Right hindlimb (tissue), 1 donor: ENCODE measurements at places on chromosomes 5 and 9.

GRCh38 chr5:32298059-32298415 lies 14.7 kb downstream of the MTMR12 start:
- DNase-seq, result no peak

- no peak for DNase-seq
These were observed 33.5 kb upstream of the FST start for GRCh38 chr5:53446908-53447307.

- DNase-seq, result no peak
These were observed 146.3 kb upstream of the FSTL4 start for GRCh38 chr5:133758641-133759040.

DNA sequence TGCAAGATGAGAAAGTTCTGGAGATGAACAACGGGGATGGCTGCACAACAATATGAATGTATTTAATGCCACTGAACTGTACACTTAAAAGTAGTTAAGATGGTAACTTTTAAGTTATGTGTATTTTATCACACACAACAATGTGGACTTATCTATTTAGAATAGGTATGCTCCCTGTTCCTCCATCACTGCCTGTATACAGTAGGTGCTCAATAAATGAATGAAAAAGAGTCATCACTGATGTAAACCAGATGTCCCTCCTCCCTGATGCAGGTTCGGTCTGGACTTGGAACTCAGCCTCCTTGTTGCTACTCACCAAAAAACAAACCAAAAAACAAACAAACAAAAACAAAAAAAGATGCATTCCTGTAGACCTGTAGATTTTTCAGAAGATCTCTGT lies 65.9 kb upstream of the BOD1 start:
- no peak for DNase-seq

- no peak for DNase-seq
These were observed 48.5 kb downstream of the MFAP3 start for GRCh38 chr5:154087260-154087659.

DNA sequence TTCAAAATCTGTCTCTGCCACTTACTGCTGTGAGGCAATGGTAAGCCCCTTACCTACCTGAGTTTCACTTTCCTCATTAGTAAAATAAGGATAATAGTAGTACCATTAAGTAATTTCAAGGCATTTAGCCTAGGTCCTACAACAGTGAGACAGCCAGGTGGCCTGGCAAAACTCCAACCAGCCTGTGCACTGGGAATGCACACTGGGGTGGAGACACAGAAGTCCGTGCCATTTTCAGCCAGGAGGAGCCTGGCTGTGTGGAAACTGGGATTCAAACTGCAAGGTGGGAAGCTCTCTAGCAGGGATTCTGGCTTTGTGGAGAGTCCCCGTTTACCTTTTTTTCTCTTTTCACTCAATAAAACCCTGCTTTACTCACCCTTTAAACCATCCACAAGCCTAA lies 630.4 kb downstream of the PRELID2 start:
- DNase-seq, result no peak

GRCh38 chr9:116066221-116066620 lies 87.4 kb upstream of the PAPPA start:
- DNase-seq, result no peak

- no peak for DNase-seq
These were observed 24.6 kb upstream of the IFNK start for GRCh38 chr9:27499451-27499850.

- DNase-seq, result no peak
These were observed 3.7 kb upstream of the BAAT start for GRCh38 chr9:101388507-101388993.

DNA sequence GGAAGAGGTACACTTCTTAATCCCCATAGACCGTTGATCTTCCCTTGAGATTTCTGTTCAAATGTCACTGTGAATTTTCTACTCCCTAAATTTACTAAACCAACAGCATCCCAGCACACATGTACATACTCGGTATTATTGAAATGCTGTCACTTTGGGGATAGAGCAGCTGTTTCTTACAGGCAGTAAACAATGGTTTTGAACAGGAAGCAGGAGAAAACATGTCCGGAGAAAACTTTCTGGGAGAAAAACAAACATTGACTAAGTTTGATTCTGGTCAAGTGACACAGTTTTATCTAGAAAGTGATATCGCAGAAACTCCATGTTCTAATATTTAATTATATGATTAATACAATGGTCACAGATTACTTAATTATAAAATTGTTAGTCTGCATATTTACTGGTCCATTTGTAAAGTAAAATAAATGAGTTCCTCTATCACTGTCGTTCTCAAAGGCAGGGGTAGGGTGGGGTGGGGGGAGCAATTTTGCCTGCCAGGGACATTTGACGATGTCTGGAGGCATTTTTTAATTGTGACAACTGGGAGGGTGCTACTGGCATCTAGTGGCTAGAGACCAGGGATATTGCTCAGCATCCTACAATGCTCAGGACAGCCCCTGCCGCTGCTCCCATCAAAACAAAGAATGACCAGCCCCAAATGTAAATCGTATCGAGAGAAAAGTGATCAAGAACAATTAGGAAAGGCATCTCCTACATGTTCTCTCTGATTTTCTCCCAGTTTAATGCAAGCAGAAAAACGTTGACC lies 12.2 kb downstream of the TAS2R1 start:
- DNase-seq, result no peak

- no peak for DNase-seq
These were observed 64.9 kb downstream of the SERINC5 start for GRCh38 chr5:80190960-80191359.

GRCh38 chr9:95980262-95981125 lies 105.0 kb downstream of the ERCC6L2 start:
- no peak for DNase-seq

DNA sequence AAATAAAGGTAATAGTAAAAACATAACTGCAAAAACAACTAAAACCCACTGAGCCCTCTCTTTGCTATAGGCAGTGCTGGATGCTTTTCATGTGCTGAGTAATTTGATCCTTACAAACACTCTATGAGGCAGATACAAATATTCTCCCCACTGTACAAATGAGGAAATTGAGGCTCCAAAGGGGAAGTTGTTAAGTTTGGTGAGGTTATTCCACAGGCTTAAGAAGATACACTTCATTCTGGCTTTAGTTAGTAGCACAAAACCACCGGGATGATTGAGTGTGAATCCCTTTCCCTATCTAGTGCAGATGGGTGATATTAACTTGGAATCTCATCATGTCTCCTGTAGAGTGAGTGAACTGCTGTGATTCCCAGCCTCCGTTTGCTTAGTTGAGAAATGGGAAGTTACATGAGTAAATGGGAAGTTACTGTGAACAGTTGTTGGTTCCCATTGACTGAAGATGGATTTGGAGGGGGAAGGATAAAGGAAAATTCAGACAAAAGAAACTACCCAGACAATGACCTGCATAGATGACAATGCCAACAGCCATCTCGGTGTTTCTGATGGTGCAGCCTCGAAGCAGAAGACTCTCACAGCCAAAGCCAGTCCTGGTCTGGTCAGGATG lies 208.3 kb downstream of the ATP10B start:
- DNase-seq, result no peak

DNA sequence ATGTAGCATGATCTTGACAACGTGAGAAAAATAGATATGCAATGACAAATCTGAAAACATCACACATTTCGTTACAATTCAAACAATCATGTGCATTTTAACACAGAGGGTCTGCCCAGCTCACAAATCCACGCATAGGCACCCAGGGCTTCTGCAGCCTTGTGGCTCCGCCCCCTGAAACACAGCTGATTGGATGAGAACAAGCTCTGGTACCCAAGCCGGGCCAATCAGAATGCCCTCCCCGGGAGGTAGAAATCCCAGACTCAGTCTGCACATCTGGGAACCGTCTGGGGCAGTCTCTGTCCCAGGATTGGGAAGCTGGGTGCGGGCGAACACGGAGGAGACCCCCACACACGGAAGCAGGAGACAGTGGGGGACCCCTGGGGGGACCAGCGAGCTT lies 137.5 kb downstream of the GAPVD1 start:
- no peak for DNase-seq

DNA sequence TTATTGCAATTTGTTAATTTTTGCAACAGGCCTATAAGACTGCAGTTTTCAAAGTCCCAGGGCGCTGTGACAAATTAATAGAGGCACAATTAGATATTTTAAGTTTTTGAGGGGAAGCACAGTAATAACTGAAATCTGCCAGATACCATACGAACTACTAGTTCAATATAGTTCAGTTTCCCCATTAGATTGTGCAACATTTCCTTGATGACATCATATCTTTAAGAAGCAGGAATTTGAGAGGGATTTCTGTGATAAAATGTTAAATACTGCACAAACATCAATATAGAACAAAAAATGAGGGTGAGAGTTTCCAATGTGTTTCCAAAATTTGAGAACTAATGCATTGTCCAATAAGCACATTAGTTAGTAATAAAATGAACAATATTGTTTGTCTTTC lies 56.7 kb upstream of the GRIN3A start:
- DNase-seq, result no peak

GRCh38 chr9:33306037-33306436 lies 15.7 kb downstream of the NFX1 start:
- DNase-seq, result no peak

DNA sequence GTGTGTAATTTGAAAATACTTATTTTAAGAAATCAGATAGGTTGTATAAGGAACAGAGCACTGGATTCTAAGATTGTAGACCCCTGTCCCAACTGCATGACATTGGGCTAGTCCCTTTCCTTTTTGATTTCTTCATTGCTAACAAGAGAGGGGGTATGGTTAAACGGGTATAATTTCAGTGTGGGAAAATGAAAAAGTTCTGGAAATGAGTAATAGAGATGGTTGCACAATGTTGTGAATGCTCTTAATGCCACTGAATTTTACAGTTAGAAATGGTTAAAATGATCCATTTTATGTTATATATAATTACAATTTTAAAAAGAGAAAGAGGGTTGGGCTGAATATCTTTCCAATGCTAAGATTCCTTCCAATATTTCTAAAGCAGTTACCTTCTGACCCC lies 103.3 kb upstream of the LHFPL2 start:
- no peak for DNase-seq

DNA sequence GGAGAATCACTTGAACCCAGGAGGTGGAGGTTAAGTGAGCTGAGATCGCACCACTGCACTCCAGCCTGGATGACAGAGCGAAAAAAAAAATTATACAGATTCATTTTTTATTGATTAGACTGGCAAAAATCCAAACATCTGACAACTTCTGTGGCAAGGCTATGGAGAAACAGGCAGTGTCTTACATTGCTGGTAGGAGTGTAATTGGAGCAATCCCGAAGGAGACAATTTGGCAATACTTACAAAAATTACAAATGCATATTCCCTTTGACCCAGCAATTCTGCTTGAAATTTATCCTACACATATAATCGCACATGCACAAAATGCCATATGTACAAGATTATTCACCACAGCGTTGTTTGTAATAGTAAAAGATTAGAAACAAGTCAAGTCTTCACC lies 86.8 kb downstream of the MAPKAP1 start:
- no peak for DNase-seq

DNA sequence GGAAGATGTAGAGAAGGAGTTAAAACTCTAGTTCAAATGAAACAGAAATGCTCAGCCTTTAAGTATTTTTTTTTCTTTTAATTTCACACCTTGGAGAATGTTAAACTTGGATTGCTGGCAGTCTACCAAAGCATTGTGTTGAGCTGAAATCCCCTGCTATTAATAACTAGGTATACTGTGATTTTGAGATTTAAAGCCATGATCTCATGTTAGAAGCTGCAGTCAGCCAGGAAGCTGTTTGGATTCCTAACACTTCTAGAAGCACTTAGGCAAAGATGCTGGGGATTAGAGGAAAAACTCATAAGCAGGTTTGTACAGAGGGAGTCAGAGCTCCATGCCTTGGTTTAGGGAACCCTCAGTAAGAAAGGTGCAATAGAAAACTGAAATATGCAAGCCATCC lies 141.4 kb downstream of the KIF4B start:
- DNase-seq, result no peak

DNA sequence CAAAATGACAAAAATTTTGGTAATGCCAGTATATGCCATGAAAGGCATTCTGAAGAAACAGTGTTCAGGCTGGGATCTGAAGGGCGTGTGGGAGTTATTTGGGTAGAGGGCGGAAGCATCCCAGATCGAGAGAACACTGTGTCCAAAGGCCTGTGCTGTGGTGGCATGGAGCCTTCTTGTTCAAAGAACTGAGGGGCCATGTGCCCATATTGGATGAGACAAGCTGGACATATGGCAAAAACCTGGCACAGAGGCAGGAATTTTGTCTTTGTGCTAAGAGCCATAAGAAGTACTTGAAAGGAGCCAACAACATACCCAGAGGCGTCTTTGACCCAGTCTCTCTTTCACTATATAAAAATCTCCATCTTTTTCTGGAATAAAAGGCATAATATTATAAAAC lies 128.0 kb downstream of the SYK start:
- no peak for DNase-seq

- no peak for DNase-seq
These were observed 331.0 kb downstream of the GADD45G start for GRCh38 chr9:89935801-89936200.

DNA sequence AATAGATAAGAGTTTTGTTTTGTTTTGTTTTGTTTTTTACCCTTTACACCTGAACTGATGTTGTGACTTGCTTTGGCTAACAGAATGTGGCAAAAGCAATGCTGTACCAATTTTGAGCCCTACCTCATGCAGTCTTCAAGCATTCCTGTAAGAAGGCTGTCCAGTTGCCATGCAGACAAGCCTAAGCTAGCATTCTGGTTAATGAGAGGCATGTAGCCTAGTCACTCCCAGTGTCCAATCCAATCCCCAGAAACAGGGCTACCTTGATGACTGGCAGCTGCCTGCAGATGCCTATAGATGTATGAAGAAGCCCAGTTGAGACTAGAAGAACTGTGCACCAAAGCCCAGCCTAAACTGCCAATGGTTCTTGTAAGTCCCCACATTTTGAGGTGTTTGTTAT lies 9.4 kb upstream of the EFNA5 start:
- DNase-seq, result no peak

DNA sequence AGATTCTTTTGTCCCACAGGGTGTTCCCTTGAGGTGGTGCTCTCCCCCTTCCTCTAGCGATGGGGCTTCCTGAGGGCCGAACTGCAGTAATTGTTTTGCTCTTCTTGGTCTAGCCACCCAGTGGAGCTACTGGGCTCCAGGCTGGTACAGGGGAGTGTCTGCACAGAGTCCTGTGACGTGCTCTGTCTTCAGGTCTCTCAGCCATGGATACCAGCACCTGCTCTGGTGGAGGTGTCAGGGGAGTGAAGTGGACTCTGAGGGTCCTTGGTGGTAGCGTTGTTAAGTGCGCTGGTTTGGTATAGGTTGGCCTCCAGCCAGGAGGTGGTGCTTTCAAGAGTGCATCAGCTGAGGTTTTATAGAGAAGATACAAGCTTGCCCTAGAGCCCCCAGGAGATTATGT lies 20.4 kb upstream of the CEP72 start:
- no peak for DNase-seq

- DNase-seq, result peak; percentile 53
These were observed 105.6 kb downstream of the FGF18 start for GRCh38 chr5:171525085-171525484.

DNA sequence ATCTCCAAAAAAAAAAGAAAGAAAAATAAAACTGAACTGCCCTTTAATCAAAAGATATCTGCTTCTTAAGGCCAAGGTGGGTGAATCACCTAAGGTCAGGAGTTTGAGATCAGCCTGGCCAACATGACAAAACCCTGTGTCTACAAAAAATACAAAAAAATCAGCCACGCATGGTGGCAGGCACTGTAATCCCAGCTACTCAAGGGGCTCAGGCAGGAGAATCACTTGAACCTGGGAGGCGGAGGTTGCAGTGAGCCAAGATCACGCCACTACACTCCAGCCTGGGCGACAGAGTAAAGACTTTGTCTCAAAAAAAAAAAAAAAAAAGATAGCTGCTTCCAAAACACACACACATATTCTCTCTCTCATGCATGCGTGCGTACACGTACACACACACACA lies 17.8 kb downstream of the SCAI start:
- DNase-seq, result no peak

- no peak for DNase-seq
These were observed 142.1 kb downstream of the HINT1 start for GRCh38 chr5:131022811-131023497.
